ENCODE measurements at places on chromosomes 4 and X. TPM values are rescaled to one million over a fixed set of nuclear protein-coding genes. Genes with fewer than 3 reads are reported as not detected.
A peak's percentile ranks its signal among the peaks of the same experiment; 100 is the strongest.

The GLRA3 gene
- not detected for total RNA-seq

GRCh38 chrX:101530944-101531343 lies 19.4 kb upstream of the ARMCX1 start:
- peak overlapping the region; percentile 36 for H3K27ac ChIP-seq
- H3K4me3 ChIP-seq = no peak overlapping the region
- H3K4me1 ChIP-seq = no peaks in the 10 kb centered on the region
- no peak for DNase-seq
- no peaks in the 10 kb centered on the region for H3K36me3 ChIP-seq
- peaks cover 2% of the 10 kb centered on the region for H3K27me3 ChIP-seq

The PROM1 gene
- 12.2 TPM for total RNA-seq

GRCh38 chr4:124874172-124874450 lies 161.6 kb upstream of the ANKRD50 start:
- DNase-seq = no peak
- H3K27me3 ChIP-seq = peaks cover 10% of the 10 kb centered on the region
- H3K4me1 ChIP-seq = peaks cover 10% of the 10 kb centered on the region
- H3K4me3 ChIP-seq = no peak overlapping the region
- H3K36me3 ChIP-seq = no peaks in the 10 kb centered on the region
- H3K27ac ChIP-seq = no peak overlapping the region

The KLHL34 gene
- total RNA-seq = not detected

DNA sequence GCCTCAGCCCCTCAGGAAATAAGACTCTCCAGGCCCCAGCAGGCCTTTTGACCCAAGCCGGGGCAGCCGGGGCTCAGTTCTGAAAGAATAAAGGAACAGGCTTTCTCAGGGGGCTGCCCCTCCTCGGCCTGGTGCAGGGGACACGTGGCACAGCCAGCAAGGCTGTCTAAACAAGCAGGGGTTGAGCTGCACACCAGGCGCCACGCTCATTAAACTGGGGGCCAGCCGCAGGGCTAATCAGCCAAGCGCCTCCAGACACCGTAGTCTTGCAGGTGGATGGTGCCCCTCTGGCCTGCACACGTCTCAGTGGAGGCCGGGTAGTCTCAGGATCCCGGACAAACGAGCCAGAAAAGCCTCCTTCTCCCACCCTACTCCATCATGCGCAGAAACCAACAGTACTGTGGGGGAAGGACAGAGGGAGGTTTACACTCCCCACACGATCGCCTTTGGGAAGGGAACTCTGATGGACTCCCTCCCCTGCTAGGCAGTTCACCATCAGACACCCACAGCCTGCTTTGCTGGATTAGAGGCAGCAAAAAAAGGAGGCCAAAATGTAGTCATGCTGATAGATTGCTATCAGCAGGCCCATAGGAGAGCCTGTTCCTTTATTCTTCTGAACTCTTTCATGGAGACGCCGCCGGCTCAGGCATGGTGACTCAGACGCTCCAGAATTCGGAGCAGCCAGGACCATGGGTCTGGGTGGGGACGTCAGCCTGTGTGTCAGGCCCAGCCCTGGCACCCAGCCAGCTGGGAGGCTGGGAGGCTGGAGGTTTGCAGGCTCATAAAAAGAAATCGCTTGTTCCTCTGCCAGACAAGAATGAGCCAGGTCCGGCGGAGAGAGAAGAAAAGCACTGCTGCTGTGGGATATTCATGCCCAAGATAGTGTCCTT lies 342.4 kb downstream of the BCOR start:
- H3K4me1 ChIP-seq = peaks cover 11% of the 10 kb centered on the region
- H3K27me3 ChIP-seq = peaks cover 3% of the 10 kb centered on the region
- no peak for DNase-seq

DNA sequence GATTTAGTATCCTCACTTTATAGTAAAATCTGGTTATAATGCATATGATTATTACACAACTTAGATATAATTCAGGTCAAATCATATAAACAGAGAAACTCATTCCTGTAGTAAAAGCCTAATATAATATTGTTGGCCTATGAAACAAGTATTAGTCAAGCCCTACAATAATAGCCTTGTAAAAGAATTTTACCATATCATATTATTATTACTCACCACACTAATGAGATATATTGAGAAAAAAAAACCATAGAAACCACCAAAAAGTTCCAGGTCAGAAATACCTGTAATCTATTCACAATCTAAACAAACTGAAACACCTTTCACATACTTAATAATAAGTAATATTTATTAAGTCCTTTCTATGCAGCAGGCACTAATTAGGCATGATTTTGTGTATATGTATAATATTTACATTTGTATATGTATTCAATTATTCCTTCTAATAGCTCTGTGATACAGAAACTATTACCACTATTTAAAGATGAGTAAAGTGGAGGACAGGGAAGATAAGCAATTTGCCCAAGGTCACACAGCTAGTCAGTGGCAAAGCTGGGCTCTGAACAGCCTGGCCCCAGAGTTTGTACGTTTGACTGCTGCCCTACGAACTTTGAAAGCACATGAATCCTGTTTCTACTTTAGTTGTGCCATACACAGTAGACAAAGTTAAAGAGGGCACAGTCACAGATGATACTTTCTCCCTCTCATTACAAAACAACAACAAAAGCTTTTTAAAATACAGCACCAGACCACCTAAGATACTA lies 9.0 kb downstream of the ZNF827 start:
- H3K36me3 ChIP-seq = peaks cover 12% of the 10 kb centered on the region
- DNase-seq = no peak
- peaks cover 19% of the 10 kb centered on the region for H3K4me1 ChIP-seq
- H3K27ac ChIP-seq = no peak overlapping the region

The RAI2 gene
- 7.0 TPM for total RNA-seq

GRCh38 chr4:83125738-83126141 lies 11.2 kb upstream of the PLAC8 start:
- no peak overlapping the region for H3K4me3 ChIP-seq
- no peak for DNase-seq
- H3K4me1 ChIP-seq = no peaks in the 10 kb centered on the region
- no peaks in the 10 kb centered on the region for H3K36me3 ChIP-seq
- H3K27ac ChIP-seq = no peak overlapping the region

DNA sequence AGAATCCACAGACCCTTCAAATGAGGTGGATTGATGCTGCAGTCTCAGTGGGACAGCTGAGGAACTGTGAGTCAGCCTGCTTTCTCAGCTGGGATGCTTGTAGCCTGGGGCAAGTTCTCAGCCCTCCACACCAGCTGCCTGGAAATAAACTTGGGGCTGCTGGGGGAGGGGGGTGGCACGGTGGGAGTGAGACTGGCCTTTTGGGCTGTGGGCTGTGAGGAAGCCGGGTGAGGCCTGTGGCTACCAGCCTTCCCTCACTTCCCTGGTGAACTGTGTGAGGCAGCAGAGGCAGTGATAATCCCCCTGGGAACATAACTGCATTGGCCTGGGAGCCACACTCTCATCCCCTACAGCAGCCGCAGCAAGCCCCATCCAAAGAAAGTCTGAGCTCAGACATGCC lies 114.5 kb upstream of the GUCY1A1 start:
- H3K4me1 ChIP-seq = no peaks in the 10 kb centered on the region
- DNase-seq = no peak
- H3K27me3 ChIP-seq = peaks cover 2% of the 10 kb centered on the region
- no peaks in the 10 kb centered on the region for H3K36me3 ChIP-seq
- no peak overlapping the region for H3K4me3 ChIP-seq

- peaks cover 14% of the 10 kb centered on the region for H3K4me1 ChIP-seq
- DNase-seq = no peak
- peak overlapping the region; percentile 97 for H3K27ac ChIP-seq
- peak overlapping the region; percentile 92 for H3K4me3 ChIP-seq
- peaks cover 3% of the 10 kb centered on the region for H3K36me3 ChIP-seq
- peaks cover 2% of the 10 kb centered on the region for H3K27me3 ChIP-seq
These were observed 1.1 kb downstream of the KLHL15 start for GRCh38 chrX:24025741-24026403.

GRCh38 chr4:143289370-143289769 lies 47.3 kb upstream of the GAB1 start:
- no peaks in the 10 kb centered on the region for H3K36me3 ChIP-seq
- H3K4me1 ChIP-seq = no peaks in the 10 kb centered on the region
- no peak overlapping the region for H3K4me3 ChIP-seq
- no peaks in the 10 kb centered on the region for H3K27me3 ChIP-seq

GRCh38 chr4:1038948-1039492 lies 27.6 kb downstream of the FGFRL1 start:
- no peak overlapping the region for H3K27ac ChIP-seq
- no peak overlapping the region for H3K4me3 ChIP-seq
- no peaks in the 10 kb centered on the region for H3K36me3 ChIP-seq
- no peak for DNase-seq
- no peaks in the 10 kb centered on the region for H3K4me1 ChIP-seq
- H3K27me3 ChIP-seq = peaks cover 6% of the 10 kb centered on the region

Measured in endothelial cell (in vitro differentiated cells).